ENCODE measurements at places on chromosomes 6 and 20. TPM values are rescaled to one million over a fixed set of nuclear protein-coding genes. Genes with fewer than 3 reads are reported as not detected.

The WFDC10B gene
- total RNA-seq, result not detected

The KIF3B gene
- 18.6 TPM for total RNA-seq

The NELFCD gene
- 255 TPM for total RNA-seq

The KHDC1L gene
- total RNA-seq, result not detected

The STX7 gene
- 17.3 TPM for total RNA-seq

The ROMO1 gene
- 282 TPM for total RNA-seq

The LRRN4 gene
- total RNA-seq, result 2.3 TPM

The ALDH8A1 gene
- 0.08 TPM for total RNA-seq

The GRIK2 gene
- 0.22 TPM for total RNA-seq

The TRMT6 gene
- 47.1 TPM for total RNA-seq

The CFAP61 gene
- total RNA-seq, result 0.23 TPM

The CST2 gene
- not detected for total RNA-seq

The SEC23B gene
- 61.4 TPM for total RNA-seq

The COL11A2 gene
- 4.0 TPM for total RNA-seq

The AFG1L gene
- 6.3 TPM for total RNA-seq

The SNRPB gene
- 455 TPM for total RNA-seq

The CRIP3 gene
- not detected for total RNA-seq

The TNFRSF21 gene
- 23.0 TPM for total RNA-seq

The COX7A2 gene
- 192 TPM for total RNA-seq

The SLC32A1 gene
- not detected for total RNA-seq

The PRSS16 gene
- total RNA-seq, result not detected

The MYBL2 gene
- total RNA-seq, result 191 TPM

The PXMP4 gene
- total RNA-seq, result 8.2 TPM

The SERPINB1 gene
- 2.3 TPM for total RNA-seq

The TBXT gene
- total RNA-seq, result not detected

All from SJCRH30 (cell line).